ENCODE measurements at places on chromosomes 5 and 9. TPM values are rescaled to one million over a fixed set of nuclear protein-coding genes. Genes with fewer than 3 reads are reported as not detected.

ADAMTS12 gene
- 4.1 TPM for polyA plus RNA-seq

- no peak overlapping the region for H3K27ac ChIP-seq
- H3K36me3 ChIP-seq: peaks cover 47% of the 10 kb centered on the region
- DNase-seq: no peak
- H3K27me3 ChIP-seq: no peaks in the 10 kb centered on the region
Measured at GRCh38 chr9:125332527-125332926, 70.9 kb downstream of the GAPVD1 start.

GRCh38 chr5:150402229-150402773, 10.4 kb downstream of the CD74 start:
- peaks cover 45% of the 10 kb centered on the region for H3K36me3 ChIP-seq
- no peak overlapping the region for H3K27ac ChIP-seq
- no peaks in the 10 kb centered on the region for H3K27me3 ChIP-seq
- H3K4me3 ChIP-seq: no peak overlapping the region

TAF11L10 gene
- not detected for polyA plus RNA-seq

RASGRF2 gene
- polyA plus RNA-seq: not detected

DNA sequence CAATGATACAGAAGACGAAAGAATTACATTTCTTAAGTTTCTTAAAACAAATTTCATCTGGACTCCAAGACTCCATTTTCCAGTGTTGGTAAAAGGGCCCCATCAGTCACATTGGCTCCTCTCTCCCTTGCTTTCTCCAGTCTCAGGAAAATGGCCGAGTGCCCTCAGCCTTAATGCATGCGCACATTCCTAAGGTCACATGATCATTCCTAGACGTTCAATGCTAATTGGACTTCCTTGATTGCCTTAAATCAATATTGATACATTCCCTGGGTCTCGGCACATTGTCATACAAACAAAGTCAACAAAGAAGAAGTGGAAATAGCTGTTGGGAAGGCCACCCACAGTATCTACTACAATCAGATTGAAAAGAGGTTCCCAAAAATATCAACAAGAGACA, 413.6 kb upstream of the GRAMD2B start:
- H3K27me3 ChIP-seq: no peaks in the 10 kb centered on the region
- DNase-seq: no peak
- H3K27ac ChIP-seq: no peak overlapping the region

GRCh38 chr9:133493845-133494540, 15.1 kb upstream of the SLC2A6 start:
- H3K4me1 ChIP-seq: no peaks in the 10 kb centered on the region
- DNase-seq: no peak
- H3K36me3 ChIP-seq: no peaks in the 10 kb centered on the region

DNA sequence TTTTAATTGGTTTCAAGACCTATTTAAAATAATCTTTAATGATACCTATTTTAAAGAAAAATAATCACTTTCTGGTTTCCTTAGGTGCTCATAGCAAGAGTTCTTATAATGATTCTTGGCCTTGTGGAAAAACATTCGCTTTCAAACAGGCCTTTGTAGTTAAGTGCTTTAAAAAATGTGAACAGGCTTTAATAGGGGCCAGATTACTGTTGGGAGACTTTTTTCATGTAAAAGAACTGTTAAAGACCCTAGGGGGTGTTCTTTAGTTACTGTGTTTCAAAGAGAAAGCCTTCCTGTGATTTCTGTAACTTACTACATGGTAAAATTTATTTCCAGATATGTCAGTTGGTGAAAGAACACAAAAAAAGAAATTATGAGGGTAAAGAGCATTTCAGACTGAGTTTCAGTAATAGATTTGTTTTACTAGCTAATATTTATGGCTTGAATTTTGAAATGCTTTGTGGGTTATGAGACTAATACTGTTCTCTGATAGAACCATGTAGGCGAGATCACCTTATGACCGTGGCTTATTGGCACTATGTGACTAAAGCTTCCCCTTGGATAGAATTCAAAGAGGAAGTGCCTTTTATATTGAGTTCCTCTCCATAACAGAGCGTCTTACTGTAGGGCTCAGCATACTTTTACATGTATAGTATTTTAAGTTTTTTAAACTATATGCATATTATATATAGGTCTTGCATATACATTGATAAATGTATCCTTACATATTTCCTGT, 70.7 kb downstream of the CSNK1G3 start:
- no peaks in the 10 kb centered on the region for H3K27me3 ChIP-seq
- no peak overlapping the region for H3K27ac ChIP-seq
- peaks cover 16% of the 10 kb centered on the region for H3K36me3 ChIP-seq
- no peak overlapping the region for H3K4me3 ChIP-seq
- H3K4me1 ChIP-seq: no peaks in the 10 kb centered on the region

DNA sequence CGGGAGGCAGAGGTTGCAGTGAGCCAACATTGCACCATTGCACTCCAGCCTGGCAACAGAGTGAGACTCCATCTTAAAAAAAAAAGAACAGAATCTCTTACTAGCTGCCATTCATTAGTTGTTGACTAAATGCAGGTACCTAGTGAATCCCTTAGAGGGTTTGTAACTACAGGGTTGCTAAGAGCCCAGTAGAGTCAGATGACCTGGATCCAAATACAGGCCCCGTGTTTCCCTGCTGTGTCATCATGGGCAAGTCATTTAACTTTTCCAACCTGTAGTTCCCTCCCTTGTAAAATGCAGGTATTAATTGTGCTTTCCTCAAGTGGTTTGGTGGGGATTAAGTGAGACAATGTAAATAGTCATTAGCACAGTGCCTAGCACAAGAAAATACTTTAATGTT, 32.8 kb downstream of the PLAC8L1 start:
- no peak overlapping the region for H3K4me3 ChIP-seq
- DNase-seq: no peak
- no peaks in the 10 kb centered on the region for H3K36me3 ChIP-seq
- H3K27me3 ChIP-seq: no peaks in the 10 kb centered on the region
- peaks cover 13% of the 10 kb centered on the region for H3K4me1 ChIP-seq

GRCh38 chr9:135381762-135382310, 97.7 kb upstream of the PPP1R26 start:
- H3K4me3 ChIP-seq: no peak overlapping the region
- H3K36me3 ChIP-seq: no peaks in the 10 kb centered on the region
- H3K27me3 ChIP-seq: no peaks in the 10 kb centered on the region
- H3K4me1 ChIP-seq: no peaks in the 10 kb centered on the region
- no peak overlapping the region for H3K27ac ChIP-seq

TMEFF1 gene
- 2.1 TPM for polyA plus RNA-seq

- H3K4me3 ChIP-seq: no peak overlapping the region
- peak; percentile 27 for DNase-seq
- H3K36me3 ChIP-seq: no peaks in the 10 kb centered on the region
- no peak overlapping the region for H3K27ac ChIP-seq
- no peaks in the 10 kb centered on the region for H3K27me3 ChIP-seq
- peaks cover 7% of the 10 kb centered on the region for H3K4me1 ChIP-seq
Measured at GRCh38 chr9:111056538-111056937, 18.3 kb upstream of the LPAR1 start.

All from SK-N-SH (cell line).